ENCODE measurements at places on chromosomes 3 and 15.

- DNase-seq = no peak
Measured at GRCh38 chr15:44038755-44039191, 156.3 kb downstream of the FRMD5 start.

GRCh38 chr3:187807086-187807862 is 62.0 kb upstream of the BCL6 start:
- no peak for DNase-seq

- DNase-seq = no peak
Measured at GRCh38 chr15:99176757-99177156, 71.9 kb downstream of the SYNM start.

DNA sequence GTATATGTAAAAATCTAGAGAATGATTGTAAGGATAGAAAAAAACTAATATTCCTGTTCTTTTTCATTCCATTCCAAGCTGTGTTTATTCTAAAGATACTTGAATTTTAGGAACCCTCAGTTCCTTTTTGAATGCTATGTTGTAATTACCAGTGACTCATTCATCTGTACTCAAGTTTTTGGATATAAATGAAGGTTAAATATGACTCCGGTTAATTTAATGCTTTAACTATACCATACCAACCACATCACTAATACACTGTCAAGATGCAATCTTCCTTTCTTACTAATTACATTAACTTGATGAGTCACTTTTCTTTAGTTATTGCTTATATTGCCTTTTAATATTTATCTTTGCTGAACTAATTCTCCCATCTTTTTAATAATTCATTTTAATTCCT is 68.8 kb upstream of the ZNF148 start:
- peak; percentile 20 for DNase-seq

DNA sequence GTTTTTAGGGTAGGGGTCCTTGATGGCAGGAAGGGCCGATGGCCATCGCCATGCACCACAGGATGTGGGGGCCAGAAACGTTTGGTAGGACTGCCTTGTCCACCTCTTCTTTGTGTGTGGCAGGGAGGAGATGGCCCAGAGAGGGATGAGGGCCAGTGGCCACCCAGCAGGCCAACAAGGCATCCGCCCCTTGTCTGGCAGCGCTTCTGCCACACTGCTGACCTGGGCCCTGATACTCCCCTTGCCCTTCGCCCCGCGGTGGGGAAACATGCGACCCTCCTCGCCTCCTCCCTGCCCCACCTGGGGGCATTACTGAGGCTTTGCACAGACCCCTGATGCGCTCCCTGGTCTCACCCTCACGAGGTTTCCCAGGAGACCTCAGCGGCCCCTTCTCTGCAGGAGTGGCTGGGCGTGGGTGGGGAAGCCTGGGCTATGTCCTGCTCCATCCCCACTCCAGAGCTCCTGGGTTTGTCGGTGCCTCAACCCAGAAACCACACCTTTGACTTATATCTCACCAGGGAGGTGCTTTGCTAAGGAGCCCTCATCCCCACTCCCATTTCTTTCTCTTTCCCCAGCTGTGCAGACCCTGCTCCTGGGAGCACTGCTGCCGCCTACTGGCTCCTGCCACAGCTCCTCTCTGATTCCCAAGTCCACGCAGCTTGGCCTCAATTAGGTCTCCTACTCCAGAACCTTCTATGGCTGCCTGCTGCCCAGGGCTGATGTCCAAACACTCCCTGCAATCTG is 38.7 kb downstream of the FEM1B start:
- no peak for DNase-seq

GRCh38 chr3:169722724-169723123 is 42.1 kb downstream of the TERC start:
- DNase-seq = no peak

DNA sequence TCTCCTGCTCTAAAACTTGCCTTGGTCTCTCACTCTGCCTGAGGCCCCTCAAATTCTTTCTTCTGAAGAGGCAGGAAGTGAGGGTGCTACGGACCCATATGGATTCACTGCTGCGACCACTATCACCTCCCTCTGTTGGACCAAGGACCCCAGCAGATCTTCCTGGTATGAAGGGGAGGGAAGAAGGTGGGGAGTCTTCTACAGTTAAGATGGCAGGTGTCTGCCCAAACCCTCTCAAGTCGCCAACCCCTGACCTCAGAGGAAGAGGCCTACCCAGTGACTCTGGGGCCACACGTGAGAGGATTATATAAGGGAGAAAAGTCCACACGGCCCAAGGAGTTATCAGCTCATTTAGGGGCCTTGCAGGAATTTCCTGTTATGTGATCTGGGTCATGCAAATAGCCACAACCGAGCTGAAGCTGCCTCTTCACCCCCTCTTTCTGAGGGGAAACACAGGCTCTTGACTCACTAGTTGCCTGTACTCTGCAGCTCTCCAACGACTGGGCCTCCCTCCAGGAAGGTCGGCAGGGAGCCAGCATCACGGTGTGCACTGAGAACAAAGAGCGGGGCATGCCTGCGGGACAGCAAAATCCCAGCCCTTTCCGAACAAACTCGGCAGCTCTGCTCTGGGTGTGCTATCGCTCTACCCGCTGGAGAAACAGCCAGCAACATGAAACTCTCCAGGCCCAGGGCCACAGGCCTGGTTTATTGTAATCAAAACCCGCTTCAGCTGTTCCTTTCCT is 116.0 kb downstream of the XXYLT1 start:
- DNase-seq = no peak

GRCh38 chr3:138775254-138775595 is 59.5 kb downstream of the PIK3CB start:
- DNase-seq = no peak

- DNase-seq = no peak
Measured at GRCh38 chr3:156353563-156353962, 201.4 kb downstream of the SSR3 start.

- DNase-seq = no peak
Measured at GRCh38 chr15:85588677-85589076, 206.0 kb downstream of the KLHL25 start.

DNA sequence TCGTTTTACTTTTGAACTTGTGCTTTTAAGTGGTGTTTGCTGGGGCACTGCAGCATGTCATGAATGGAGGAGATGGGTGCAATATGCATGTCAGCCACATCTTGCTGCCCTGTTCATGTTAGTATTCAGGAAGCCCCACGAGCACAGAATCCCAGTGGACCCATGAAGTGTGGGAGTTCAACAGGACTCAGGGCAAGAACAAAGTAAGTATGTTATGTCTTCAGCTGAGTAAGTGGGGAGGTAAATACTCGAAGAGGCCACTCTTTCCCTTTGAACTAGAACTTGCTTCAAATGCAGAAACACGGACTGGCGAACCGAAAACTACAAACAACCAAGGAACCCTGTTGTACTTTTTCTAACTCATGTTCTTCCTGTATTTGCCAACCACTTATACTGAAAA is 23.4 kb downstream of the SOX14 start:
- DNase-seq = no peak

DNA sequence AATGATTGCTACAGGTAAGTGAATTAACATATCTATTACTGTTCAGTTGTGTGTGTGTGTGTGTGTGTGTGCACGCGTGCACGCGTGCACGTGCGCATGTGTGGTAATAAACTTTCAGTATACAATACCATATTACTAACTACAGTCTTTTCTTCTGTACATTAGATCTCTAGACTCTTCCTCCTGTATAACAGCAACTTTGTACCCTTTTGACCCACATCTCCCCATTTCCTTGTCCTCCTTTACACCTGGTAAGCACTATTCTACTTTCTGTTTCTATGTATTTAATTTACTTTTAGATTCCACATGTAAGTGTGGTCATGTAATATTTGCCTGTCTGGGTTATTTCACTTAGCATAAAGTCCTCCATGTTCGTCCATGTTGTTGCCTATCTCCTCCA is 29.1 kb upstream of the GOLIM4 start:
- DNase-seq = no peak

DNA sequence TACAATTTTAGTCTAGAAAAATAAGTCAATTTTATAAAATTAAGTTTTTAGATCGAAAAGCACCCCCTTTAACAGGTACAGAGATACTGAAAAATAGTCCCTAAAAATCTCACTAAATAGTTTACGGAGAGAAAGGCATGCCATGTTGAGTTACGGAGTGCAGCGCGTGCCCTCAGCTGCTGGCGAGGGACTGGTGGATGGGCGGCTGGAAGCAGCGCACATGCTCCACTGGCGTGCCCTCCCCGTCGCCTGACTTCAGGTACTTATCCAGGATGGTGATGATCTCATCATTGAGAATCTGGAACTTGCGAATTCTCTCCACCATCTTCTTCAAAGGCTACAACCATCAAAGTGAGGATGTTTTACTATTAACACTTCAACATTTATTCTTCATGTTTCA is 31.4 kb downstream of the NIPA2 start:
- no peak for DNase-seq

DNA sequence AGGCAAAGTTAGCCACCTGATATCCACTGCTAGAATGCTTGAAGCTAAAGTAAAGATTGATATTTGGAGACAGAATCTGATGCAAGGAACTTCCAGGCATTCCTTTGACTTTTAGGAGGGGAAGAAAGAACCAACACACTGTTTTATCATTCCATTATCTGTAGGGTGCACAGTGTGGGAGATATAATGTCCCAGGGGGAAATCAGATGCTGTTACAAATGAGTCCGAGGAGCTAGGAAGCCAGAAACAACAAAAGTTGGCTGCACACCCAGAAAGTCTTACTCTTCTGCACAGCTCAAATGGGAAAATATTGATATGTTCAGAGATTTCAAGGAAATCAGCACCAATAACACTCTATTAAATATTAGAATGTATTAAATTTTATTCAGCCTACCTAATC is 113.6 kb upstream of the ROBO1 start:
- DNase-seq = no peak

DNA sequence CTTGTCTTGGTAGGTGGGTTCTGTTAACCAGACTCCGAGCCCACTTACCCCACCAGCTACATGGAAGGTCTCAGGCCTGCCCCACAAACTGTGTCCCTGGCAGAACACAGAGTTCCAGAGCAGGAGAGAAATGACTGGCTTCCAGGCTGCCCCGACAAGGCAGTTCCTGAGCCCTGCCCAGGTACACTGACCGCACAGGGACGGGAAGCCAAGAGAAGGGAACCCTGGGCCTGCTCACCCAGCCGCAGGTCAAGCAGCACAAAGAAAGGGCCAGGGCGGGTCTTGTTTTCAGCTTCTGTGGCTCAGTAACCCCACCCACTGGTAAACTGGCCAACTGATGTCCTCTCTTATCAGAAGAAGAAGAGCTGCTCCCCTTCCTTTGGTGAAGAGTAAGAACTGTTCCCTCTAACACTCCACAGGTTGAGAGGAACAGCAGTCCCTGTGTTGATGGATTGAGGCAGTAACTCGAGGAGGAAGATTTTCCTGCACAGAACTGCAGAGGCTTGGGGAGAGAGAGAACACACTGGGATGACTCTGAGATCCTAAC is 68.4 kb downstream of the CRTC3 start:
- DNase-seq = no peak

- DNase-seq = peak; percentile 68
Measured at GRCh38 chr3:42443819-42444436, 33.5 kb upstream of the LYZL4 start.

GRCh38 chr3:44983484-44983941 is 7.5 kb downstream of the EXOSC7 start:
- no peak for DNase-seq

- no peak for DNase-seq
Measured at GRCh38 chr15:91254766-91255165, 154.7 kb downstream of the SV2B start.

- DNase-seq = no peak
Measured at GRCh38 chr3:80014576-80014975, 246.8 kb upstream of the ROBO1 start.

- no peak for DNase-seq
Measured at GRCh38 chr15:25208735-25209134, 230.1 kb downstream of the UBE3A start.

GRCh38 chr15:66815318-66815717 is 113.3 kb downstream of the SMAD6 start:
- peak; percentile 67 for DNase-seq

- peak; percentile 21 for DNase-seq
Measured at GRCh38 chr3:48039487-48040190, 23.4 kb upstream of the MAP4 start.

DNA sequence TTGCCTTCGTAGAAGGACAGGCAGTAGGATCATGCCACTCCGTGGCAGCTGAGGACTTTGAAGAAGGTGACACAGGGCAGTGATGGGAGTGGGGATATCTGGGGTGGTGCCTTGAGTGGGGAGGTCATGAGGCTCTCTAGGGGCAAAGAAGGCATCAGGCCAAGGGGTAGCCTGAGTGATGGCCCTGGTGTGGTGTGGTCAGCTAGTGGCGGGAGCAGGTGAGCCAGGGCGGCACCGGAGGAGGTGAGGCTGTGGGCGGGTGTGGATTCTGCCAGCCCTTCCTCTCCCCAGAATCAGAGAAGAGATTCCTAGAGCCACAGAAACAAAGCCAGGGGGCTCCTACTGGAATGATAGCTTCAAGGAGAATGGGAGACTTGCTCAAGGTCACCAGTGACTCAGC is 18.4 kb downstream of the WNT7A start:
- no peak for DNase-seq

DNA sequence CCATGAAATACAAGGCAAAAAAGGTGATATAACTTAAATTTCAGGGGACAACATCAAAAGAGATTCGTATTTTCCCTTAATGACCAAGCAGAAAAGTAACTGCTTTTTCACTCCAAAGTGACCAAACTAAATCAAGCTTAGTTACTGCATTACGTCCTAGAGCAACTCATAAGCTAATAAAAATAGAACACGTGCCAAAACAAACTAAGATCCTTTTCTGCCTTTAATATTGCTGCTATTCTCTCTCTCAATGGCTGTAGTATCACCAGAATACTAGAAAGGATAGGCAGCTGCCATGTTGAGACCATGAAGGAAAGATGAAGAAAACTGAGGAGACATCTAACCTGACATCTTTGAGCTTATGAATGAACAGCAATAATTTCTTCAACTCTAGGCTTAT is 43.3 kb downstream of the UBXN7 start:
- DNase-seq = no peak

DNA sequence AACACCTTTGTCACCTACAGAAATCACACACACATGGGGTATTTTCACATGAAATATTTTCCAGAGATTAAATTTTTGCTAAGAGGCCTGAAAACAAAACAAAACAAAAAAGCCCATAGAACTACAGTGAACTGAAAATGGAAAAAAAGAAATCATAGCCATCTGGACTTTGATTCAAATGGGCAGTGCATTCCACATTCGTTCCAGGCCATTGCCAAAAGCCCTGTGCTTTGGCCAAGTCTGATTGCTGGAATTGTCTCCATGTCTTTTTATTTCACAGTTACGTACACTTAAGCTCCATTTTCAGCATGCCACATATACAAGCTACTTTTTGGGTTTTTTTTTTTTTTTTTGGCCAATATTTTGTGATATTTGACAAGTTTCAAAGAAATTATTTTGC is 47.1 kb downstream of the TFG start:
- DNase-seq = no peak

GRCh38 chr15:79102595-79102994 is 12.0 kb upstream of the RASGRF1 start:
- no peak for DNase-seq

- peak; percentile 58 for DNase-seq
Measured at GRCh38 chr15:39580117-39580484, 778 bp upstream of the THBS1 start.

DNA sequence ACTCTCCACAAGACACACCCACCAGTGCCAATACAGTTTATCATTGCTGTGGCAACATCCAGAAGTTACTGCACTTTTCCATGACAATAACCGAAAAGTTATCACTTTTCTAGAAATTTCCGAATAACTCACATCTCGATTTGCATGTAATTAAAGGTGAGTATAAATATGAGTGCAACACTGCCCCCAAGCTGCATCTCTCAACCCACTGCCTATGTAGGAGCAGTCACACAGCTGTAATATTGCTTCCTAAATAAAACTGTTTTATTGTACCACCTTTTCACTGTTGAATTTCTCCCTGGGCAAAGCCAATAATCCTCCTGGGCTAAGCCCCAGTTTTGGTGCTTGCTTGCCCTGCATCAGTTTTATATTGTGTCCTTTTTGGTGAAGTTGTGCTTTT is 601.0 kb upstream of the EPHA6 start:
- DNase-seq = no peak
